ENCODE measurements at places on chromosomes 12 and 14.

GRCh38 chr14:94690486-94690885, 78.3 kb downstream of the SERPINA3 start:
- no peak for DNase-seq

DNA sequence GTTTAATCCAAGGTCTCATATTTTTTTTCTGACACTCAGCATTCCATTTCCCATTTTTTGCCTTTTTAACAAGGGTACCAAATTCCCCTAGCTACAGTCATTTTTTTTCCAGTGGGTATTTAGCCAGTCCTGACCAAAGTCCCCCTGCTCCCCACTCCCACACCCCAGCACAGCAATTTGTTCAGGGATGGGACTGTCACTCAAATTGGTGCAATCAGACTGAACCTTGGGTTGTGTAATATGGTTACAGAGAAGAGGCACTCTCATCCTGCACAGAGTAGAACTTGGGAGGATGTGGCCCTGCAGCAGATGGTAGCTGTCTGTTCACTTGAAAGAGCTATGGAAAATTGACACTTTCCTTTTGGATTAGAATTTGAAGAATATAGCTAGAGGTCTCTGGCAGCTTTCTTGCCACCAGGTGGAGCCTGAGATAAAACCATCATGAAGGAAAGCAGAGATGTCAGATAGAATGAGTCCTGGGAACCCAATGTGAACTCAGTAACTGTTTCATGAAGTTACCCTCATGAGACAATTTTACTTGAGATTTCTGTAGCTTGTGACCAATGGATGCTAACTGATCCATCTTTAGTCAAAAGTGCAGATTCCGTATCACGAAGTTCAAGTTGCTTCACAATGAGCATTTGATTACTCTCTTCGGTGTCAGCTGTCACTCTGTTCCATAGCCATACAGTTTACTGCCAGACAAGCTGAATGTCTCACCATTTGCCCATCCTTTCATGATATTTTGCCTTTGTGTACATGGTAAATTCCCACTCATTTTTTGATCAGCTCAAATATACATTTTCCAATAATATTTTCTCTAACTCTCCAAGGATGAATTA, 394.0 kb upstream of the SYT1 start:
- DNase-seq, result peak; percentile 25

- DNase-seq, result no peak
Measured at GRCh38 chr12:94157981-94158411, 9.6 kb downstream of the PLXNC1 start.

GRCh38 chr12:1281683-1282366, 290.8 kb downstream of the ERC1 start:
- no peak for DNase-seq

All from hematopoietic multipotent progenitor cell treated with erythropoietin and hydrocortisone succinate and interleukin-3 and kit ligand, for 8 days (in vitro differentiated cells).